Stimulated activated CD8-positive, alpha-beta memory T cell treated with anti-CD3 and anti-CD28 coated beads, Interleukin-15, amount 100 ng/mL, for 48 hours (primary cell): ENCODE measurements at places on chromosomes 2 and 18.

GRCh38 chr18:42001801-42002200, 46.8 kb downstream of the PIK3C3 start:
- DNase-seq = no peak

GRCh38 chr2:192499476-192499875, 304.7 kb upstream of the TMEFF2 start:
- DNase-seq = no peak

GRCh38 chr2:33719067-33719466, 120.0 kb upstream of the FAM98A start:
- no peak for DNase-seq

DNA sequence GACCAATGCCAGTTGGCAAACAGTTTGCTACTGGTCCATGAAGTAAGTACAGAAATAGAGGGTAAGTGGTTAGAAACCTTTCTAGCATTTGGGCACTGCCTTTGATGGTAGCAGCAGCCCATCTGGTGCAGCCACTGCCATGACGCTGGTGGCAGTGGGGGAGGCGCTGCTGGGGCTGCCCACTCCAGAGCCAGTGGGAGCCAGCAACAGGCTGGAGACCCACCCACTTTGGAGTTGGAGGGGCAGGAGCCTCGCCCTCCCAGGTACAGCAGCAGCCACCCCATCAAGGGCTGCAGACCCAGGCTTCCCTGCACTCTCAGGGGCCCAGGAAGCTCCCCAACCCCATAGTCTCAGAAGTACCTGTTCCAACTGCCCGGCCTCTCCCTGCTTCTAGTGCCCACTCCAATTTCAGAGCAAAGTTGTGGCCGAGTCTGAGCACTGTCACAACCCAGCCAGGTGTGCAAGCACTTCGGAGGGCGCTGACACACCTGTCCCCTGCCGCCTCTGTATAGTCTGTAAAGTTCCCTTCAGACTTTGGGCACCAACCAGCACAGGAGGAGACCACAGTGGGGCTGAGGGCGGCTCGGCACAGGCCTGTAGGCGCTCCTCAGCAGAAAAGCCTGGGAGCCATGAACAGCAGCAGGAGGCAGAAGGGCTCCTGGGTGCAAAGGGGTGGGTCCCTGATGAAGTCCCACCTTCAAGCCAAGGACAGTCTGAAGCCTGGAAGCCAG, 125.6 kb upstream of the CCDC150 start:
- DNase-seq = no peak

GRCh38 chr2:3307236-3307635, 70.4 kb downstream of the EIPR1 start:
- no peak for DNase-seq

DNA sequence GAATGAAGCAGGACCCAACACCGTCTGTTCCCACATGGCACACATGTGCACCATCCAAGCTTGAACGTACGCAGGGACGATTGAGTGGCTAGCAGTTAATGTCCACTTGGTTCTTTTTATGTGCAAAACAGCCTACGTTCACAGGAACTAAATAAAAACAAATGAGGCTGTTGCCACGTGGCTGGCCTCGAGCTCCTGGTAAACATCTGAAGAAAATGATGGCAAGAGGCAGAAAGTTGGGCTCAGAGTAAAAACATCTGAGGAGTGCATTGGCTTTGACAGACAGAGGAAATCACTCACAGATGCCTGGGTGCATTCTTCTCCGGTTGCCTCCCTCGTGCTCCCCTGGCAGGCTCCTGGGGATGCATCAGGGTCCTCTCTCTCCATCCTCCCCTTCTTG, 177.9 kb downstream of the NRP2 start:
- DNase-seq = no peak

DNA sequence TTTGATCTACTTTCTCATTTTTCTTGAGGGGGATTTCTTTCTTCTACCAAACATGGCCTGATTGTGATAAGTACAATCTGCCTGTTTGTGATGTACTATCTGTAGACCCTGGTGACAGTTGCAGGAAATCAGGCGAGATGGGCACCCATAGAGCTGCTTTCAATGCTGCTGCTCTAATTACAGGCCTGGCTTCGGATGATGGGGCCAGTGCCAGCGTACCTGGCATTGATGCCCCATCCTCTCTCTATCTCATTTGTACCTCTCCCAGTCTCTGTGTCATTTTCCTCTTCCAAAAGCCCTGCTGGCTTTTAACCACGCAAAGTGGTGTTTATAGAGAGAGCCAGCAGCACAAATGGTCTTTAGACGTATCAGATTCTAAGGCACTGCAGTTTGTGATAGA, 69.9 kb downstream of the KCTD18 start:
- no peak for DNase-seq

GRCh38 chr2:217407362-217407761, 547.5 kb upstream of the TNP1 start:
- DNase-seq = no peak

- no peak for DNase-seq
Measured at GRCh38 chr2:8312861-8313830, 368.7 kb upstream of the ID2 start.

GRCh38 chr2:8488001-8488738, 193.7 kb upstream of the ID2 start:
- peak; percentile 66 for DNase-seq

DNA sequence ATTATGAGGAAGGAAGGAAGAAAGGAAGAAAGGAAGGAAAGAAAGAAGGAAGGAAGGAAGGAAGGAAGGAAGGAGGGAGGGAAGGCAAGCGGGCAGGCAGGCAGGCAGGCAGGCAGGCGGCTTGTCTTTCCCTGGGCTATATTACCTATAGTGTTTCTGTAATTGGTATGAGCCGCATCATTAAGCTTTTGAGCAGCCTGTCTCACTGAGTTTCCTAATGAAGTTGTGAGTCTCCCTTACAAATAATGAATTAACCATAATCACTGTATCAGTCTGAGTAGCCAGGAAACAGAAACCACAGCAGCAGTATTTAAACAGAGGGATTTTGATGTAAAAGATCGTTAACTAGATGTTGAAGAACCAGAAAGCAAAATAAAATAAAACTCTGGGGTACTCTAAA, 11.8 kb upstream of the SULT1C3 start:
- DNase-seq = no peak

DNA sequence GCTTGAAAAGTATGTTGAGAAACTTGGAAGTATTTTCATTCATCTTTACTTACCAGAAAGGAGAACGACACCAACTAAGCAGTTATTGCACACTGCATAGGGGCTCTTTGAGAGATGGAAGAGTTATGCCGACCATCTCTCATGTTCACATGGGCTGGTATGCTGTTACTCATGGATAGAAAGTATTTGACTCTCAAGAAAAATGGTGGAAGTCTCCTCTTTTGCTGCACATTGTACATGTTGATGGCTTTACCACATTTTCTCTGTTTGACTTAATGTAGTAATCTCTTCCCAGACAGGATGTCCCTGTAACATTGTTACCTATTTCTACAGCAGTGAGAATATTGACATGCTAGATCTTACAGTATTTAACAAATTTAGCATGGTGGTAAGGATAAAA, 23.2 kb downstream of the CAB39 start:
- no peak for DNase-seq

DNA sequence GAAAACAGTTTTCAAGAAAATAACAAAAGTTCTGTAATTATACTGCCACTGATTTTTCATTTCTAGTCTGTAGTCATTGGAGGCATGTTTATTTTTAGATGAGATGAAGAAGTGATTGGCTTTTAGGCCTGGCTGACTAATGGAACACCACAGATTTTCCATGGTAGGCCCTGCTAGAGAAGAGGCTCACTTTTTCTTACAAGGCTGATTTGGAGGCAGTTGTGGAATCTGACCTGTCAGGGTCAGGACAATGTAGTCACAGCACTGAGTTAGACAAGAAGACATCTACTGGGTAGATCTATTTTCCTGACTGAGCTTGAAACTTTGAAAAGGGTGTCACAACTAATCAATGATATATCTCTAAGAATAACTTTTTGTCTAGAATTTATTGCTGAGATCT, 43.9 kb downstream of the KDM3A start:
- DNase-seq = no peak

GRCh38 chr2:236661762-236662110, 92.1 kb downstream of the ACKR3 start:
- no peak for DNase-seq

- no peak for DNase-seq
Measured at GRCh38 chr18:7603259-7604000, 36.3 kb downstream of the PTPRM start.

- no peak for DNase-seq
Measured at GRCh38 chr2:159855557-159856061, 57.6 kb upstream of the CD302 start.

DNA sequence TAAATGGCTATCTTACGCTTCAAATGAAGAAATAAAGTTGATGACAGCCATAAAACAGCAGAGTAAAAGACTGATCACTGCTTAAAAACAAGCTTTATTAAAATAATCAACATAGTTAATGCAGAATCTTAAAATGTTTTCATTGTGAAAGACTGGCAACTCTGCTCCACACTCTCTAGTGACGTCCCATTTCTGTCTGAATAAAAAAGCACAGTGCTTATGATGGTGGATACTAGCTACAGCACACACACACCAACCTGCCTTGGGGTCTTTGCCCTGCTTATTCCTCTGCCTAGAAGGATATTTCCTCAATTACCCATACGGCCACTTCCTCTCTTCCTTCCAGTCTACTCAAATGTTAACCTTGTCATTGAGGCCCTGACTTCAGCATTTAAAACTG, 19.1 kb downstream of the C1D start:
- DNase-seq = no peak

DNA sequence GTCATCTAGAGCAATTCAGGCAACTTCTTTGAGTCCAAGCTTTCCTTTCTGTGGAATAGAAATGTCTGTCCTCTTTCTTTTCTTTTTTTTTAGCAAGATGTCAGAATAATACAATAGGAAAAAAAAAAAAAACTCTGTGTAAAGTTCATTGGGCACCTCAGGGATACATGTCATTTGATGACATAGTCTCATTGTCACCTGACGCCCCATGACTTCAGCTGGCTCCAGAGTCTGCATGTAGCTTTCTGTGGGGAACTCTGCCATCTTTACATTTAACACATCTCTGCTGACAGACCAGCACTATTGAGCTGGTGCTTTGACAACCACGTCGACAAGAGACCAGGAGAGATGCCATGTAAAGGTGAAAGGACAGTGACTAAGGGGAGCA, 172.5 kb upstream of the KLF7 start:
- no peak for DNase-seq

- no peak for DNase-seq
Measured at GRCh38 chr2:172998547-172999272, 76.9 kb upstream of the MAP3K20 start.

DNA sequence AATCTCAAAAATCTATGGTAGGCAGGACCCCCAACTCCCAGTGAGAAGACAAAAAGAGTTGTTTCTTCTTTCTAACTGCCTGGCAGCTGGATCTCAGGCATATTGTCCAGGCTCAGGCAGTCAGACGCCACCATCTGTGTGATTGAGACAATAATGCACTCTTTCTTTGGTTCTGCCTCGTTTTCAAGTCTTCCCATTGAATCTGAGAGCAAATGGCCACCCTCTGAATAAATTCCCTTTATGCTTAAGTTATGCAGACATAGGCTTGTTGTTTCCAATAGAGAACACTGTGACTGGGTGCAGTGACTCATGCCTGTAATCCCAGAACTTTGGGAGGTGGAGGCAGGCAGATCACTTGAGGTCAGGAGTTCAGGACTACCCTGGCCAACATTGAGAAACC, 15.3 kb upstream of the CD207 start:
- no peak for DNase-seq

DNA sequence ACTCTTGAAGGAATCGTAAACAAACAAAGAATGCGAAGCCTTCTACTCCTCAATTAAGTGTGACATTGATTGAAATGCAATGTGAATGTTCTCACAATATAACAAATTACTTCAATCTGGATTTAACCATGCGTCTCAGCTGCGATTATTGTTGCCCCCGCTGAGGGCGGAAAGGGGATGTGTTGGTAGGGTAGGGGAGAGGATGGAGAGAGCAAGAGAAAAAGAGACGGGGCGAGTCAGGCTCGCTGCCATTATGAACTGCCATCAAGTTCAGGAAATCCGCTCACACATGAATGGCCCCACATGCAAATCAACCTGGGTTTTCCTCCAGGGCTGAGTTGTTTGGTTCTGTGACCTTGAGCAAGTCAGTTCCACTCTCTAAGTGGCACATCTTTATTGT, 129.8 kb downstream of the PXDN start:
- no peak for DNase-seq

DNA sequence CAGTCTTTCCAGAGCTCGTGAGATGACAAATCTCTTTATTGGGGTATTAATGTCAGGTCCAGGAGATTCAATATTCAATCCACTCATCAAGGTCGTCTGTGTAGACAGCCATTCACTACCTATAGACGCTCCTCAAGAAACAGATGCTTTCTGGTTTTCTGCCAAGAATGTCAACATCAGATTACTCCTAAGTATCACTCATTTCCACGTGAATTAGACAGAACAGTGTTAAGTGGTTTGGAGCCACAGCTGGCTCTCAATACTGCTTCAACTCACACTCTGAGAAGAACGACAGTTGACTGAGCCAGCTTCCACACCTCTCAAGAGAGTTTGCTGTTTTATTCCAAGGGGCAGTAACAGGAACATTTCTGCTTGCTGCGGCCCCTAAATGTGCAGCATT, 113.5 kb upstream of the NEDD4L start:
- DNase-seq = no peak

GRCh38 chr2:217074576-217075255, 214.9 kb upstream of the TNP1 start:
- DNase-seq = no peak

DNA sequence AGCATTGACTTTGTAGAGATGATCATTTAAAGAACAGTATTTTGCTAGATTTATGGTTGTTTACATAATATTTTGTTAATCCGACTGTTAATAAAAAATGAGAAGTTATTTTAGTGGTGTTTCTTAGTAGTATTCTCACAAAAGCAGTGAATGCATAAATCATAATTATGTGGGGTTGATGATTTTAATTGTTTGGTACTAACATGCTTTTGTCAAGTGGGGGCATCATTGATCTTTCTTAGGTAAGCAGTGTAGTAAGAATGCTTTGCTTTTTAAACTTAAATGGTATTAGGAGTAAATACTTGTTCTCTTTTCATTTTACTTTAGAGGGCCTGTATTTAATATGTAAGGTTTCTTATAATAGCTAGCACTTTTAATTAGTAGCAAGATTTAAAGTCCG, 109.2 kb upstream of the OTX1 start:
- DNase-seq = no peak
